ENCODE measurements at places on chromosomes 1 and 21.

- no peak for DNase-seq
Observed at GRCh38 chr1:183328371-183328770, 89.8 kb downstream of the NMNAT2 start.

- no peak for DNase-seq
Observed at GRCh38 chr1:56754708-56755479, 64.3 kb downstream of the FYB2 start.

DNA sequence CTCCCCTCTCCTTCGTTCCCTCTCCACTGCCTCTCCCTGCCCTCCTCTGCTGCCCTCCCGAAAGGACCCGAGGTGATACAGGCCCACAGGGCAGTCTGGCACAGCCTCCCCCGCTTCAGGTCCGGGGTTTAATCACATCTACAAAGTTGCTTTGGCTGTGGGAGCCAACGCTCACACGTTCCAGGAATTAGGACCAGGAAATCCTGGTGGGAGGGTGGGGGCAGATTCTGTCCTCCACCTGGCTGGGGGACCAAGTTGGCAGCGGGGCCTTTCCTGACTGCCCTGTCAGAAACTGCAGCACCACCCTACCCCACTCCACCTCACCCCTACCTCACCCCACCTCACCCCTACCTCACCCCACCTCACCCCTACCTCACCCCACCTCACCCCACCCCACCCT lies 95.1 kb downstream of the WDR4 start:
- no peak for DNase-seq

DNA sequence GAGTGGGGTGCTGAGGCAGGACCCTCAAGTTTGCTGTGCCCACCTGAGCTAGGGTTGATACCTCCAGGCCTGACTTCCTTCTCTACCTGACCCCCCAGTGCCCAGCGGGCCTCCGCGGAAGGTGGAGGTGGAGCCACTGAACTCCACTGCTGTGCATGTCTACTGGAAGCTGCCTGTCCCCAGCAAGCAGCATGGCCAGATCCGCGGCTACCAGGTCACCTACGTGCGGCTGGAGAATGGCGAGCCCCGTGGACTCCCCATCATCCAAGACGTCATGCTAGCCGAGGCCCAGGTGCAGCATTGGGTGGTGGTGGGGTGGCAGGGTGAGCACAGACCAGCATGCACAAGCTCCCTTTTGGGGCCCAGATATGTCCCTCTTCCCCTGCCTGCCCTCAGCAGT lies 51.3 kb upstream of the KDM4A start:
- no peak for DNase-seq

- no peak for DNase-seq
Observed at GRCh38 chr1:176694713-176695112, 231.7 kb downstream of the PAPPA2 start.

DNA sequence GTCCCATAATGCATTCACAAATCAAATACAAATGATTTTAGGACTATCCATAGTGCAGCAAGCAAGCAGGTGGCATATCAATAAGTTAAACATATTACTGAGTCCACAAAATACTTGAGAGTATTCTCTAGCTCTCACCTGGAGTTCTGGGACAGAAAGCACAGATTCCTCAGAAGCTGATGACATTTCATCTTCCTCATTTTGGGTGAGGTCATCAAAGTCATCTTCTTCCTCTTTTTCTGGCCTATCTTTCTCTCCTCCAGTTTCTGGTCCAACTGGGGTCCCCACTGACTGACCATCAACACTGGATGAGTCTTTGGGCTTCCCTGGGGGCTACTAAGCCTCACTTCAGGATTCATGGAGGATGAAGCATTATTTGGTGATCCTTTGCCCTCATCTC lies 38.9 kb downstream of the YY1AP1 start:
- DNase-seq = no peak

- DNase-seq = no peak
Observed at GRCh38 chr1:38336301-38336923, 289.8 kb upstream of the POU3F1 start.

DNA sequence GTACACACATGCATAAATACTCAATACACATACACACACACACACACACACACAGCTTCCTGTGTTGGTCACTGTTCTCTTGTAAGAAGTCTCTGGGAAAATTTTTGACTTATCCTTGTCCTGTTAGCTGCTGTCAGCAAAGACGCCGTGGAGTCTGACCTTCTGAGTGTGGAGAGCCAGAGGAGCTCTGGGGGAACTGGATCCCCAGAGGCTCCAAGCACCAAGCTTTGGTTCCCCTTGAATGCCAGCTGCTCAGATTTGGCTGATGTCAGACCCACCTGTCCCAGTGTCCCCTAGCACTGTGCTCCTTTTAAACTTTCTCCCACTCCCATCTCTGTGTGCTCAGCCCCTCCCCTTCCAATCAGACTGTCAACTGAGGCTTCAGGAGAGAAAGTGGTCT lies 319.1 kb downstream of the CAMTA1 start:
- DNase-seq = no peak

GRCh38 chr1:119462964-119463363 lies 44.0 kb upstream of the HSD3B1 start:
- no peak for DNase-seq

GRCh38 chr1:190949939-190950338 lies 472.3 kb upstream of the BRINP3 start:
- DNase-seq = no peak

DNA sequence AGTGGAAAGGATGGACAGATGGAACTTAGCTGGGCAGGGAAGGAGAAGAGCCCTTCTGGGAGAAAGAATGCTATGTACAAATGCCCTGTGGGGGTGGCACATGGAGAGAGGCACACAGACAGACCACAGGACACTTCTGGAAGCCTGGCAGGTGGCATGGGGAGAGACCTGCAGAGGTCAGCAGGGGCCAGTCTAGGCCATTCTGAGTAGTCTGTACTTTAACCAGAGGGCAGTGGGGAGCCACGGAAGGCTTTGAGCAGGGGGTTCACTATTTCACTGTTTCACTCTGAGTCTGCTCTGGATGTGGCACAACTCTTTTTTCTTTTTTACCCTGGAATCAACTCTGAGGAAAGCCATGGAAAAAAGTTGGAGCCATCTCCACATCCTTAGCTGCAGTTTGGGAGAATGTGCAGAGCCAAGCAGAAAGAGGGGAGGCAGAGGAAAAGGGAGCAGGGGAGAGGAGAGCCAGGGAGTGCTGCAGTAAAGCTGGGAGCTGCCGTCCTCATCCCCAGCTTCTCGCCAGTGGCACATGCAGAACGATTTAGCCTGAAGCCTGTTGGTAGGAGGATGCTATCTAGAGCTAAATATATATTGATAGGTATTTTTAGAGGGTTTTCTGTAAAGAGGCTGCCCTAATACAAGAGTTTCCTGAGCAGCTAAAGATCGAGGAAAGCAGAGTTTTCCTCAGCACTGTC lies 34.0 kb downstream of the CACNA1E start:
- no peak for DNase-seq

GRCh38 chr1:8822373-8823294 lies 5.2 kb upstream of the RERE start:
- DNase-seq = peak; percentile 92

GRCh38 chr1:189929501-189930099 lies 548.1 kb downstream of the BRINP3 start:
- DNase-seq = no peak

DNA sequence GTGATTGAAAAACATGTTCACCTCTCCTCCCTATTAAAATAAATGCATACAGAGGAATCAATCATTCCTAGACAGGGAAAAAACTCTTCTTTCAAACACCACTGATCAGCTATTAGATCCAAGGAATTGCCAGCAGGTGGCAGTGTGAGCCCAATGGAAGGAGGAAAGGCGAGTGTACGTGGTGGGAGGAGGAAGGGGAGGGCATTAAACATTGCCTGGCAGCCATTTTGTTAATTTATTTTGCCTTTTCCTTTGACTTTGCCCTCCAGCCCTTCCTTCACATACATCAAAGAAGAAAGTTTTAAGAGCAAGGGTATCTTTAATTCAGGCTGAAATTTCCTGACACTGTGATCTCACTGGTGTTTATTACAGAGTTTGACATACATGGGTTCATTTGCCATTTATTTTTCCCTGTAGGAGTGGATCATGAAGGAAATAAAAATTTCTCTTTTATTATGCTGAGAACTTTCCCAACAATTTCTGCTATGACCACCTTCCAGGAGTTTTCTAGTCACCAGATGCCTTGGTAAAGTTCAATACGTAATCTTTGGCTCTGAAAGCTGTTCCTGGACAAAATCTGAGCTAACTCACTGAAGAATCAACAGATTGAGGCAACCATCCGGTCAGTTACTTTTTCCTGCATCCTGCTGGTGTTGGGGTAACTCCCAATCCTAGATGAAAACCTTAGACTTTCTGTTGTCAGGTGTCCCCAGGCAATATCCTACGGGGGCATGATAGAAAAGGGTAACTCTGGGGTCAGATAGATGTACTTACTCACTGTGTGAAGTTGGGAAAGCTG lies 1.9 kb upstream of the GNAI3 start:
- peak; percentile 88 for DNase-seq

- DNase-seq = no peak
Observed at GRCh38 chr1:110707232-110707631, 32.5 kb upstream of the KCNA3 start.

- DNase-seq = no peak
Observed at GRCh38 chr1:242761556-242761955, 237.1 kb upstream of the PLD5 start.

DNA sequence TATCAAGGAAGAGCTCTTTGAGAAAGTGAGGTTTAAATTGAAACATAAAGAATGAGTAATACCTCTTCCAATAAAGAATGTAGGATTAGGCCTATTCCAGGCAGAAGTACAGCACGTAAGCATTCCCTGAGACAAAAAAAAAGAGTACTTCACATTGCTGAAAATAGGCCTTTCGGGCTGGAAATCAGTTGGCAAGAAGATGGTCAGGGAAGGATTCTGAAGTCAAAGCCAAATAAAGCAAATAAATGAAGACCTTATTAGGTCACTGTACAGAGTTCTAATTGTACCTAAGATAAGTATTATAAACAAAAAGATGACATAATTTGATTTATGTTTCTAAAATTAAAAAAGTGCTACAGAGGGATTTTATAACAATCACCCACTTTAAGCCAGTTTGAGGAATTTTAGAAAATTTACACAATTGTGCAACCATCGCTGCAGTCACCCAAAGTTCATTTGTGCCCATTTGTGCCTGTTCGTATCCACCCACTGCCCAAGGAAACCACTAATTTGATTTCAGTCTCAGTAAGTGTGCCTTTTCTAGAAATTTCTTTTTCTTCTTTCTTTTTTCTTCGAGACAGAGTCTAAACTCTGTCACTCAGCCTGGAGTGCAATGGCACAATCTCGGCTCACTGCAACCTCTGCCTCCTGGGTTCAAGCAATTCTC lies 58.6 kb downstream of the FMO4 start:
- no peak for DNase-seq

DNA sequence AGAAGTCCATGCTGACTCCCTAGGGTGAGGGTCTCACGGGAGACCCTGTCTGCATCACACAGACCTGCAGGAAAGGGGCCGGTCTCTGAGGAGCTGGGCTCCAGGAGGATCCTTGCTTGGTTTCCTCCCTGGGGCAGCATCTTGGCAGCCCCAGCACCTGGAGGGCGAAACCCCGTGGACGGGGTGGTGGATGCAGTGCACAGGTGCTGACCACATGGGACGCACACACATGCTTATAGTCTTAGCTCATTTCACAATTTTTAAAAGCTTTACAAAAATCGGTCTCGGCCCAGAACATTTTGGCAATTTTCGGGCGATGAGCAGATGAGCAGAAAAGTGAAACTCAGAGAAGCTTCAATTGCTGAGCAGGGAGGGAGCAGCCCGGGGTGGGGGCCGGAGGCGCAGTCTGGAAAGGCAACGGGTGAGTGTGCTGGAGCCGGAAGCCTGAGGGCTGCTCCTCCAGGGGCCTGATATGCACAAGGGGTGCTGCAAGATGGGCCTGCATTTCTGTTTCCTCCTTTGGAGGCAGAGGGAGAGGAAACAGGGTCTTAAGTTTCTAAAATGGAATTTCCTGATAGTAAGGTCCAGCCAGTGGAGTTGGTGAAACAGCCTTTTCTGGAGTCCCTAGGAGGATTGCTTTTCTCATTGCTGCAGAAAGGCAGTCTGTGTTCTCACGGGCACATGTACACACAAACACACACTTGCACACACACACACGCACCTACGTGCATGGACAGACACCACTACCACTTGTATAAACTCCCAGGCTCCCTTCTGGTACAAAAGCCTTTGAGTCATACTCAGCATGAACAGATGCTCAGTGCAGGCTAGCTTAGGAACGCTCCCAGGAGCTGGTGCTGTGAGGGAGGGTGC lies 60.6 kb downstream of the SCCPDH start:
- DNase-seq = peak; percentile 62

DNA sequence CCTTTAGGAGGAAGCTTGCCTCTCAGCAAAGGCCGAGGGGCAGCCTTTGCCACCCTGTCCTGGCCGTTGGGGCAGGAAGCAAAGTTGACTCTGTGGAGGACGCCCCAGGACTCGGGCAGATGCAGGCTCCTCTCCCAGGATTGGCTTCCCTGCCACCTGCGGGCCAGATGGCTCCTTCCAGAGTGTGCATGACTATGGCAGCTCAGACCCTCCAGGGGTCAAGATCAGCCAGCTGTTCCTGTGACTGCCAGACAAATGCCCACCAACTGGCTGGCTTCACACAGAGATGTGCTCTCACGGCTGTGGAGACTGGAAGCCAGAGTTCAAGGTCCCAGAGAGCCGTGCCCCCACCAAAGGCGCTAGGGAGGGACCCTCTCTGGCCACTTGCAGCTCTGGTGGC lies 87.0 kb upstream of the VAMP3 start:
- DNase-seq = no peak

GRCh38 chr21:36246080-36246631 lies 73.8 kb upstream of the MORC3 start:
- DNase-seq = no peak

GRCh38 chr1:87805666-87806378 lies 477.1 kb downstream of the LMO4 start:
- DNase-seq = peak; percentile 85

GRCh38 chr1:13699510-13699909 lies 478 bp upstream of the PRDM2 start:
- peak; percentile 40 for DNase-seq

DNA sequence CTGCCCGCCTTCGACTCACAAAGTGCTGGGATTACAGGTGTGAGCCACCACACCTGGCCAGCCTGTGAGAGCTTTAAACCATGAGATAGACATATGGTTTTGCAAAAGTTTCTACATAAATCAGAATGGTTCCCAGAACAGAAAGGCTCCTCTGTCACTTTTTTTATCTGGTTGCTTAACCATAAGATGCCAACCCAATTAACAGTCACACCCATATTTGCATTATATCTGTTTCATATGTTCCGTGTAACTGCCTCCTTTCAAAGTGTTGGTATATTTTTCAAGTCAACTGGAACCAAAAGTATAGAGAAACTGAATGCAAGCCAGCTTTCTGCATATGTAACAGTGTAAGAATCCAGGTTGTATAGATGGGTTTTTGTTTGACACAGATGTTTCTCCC lies 23.7 kb upstream of the RCC1 start:
- DNase-seq = no peak

DNA sequence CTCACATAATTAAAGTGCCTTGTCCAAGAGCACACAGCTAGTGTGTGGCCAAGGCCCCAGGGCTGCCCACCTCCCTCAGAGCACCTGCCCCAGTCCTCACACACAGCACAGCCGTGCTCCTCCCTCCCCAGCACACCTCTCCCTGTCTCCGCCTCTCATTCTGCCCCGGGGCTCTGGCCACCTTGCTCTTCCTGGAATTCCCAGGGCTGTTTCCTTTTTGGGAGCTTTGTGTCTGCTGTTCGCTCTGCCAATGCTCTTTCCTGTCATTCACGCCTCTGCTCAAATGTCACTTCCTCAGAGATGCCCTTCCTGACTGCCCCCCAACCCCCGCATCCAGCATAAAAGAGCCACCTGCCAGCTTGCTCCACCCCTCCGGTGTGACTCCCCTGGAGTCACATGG lies 13.3 kb downstream of the SLC6A17 start:
- no peak for DNase-seq

- no peak for DNase-seq
Observed at GRCh38 chr1:90705956-90706355, 11.1 kb downstream of the BARHL2 start.
